ENCODE measurements at places on chromosomes 5 and 9.

DNA sequence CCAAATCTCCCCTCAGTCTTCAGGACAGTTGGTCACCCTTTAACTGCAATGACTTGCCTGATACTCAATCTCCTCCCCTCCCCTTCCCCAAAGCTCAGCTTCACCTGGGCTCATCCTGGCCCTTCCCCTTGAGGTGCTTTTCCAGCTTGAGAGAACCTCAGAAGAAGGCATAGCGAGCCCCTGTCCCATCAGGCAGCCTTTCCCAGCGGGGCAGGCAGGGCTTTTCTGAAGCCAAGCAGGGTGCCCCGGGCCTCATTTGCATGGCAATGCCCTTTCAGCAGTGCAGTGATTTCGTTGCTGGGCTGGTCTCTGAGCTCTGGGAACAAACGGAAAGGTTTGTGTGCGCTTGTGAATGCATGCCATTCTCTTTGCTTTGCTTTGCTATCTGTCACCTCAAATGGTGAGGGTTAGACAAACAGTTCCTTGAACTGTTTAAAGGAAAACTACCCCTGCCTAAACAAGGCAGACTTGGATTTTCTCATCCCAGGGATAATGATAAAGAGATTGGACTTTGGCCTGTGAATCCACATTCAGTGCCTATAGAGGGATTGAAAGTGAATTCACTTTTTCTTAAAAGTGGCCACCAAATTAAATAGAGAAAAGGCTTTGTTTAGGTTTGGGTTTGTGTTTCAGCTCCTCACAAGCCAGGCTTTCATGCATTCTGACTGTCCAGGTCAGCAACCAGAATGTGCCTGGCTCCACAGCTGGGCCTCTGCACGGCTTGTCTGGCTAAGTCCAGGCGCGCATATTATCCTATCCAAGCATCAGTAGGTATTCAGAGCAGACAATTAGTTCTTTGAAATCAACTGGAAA lies 165.3 kb downstream of the ZNF608 start:
- DNase-seq: peak; percentile 34

GRCh38 chr5:25009063-25009462 lies 364.3 kb upstream of the CDH10 start:
- DNase-seq: no peak

DNA sequence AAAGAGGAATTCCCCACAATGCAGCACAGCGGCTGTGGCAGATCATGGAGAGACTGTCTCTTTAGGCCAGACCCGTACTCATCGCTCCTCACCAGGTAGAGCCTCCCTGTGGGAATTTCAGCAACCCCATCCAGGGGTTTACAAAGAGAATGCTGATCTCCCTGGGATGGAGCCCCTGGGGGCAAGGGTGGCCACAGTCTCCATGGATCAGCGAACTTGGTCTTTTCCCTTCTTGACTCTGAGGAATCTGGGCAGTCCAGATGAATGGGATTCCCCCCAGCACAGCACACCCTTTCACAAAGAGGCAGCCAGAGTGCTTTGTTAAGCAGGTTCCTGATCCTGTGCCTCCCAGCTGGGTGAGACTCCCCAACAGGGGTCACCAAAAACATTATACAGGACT lies 108.7 kb upstream of the RGMB start:
- no peak for DNase-seq

GRCh38 chr9:70639853-70640814 lies 225.7 kb upstream of the KLF9 start:
- DNase-seq: no peak

GRCh38 chr9:72674961-72675360 lies 153.6 kb downstream of the TMC1 start:
- DNase-seq: no peak

DNA sequence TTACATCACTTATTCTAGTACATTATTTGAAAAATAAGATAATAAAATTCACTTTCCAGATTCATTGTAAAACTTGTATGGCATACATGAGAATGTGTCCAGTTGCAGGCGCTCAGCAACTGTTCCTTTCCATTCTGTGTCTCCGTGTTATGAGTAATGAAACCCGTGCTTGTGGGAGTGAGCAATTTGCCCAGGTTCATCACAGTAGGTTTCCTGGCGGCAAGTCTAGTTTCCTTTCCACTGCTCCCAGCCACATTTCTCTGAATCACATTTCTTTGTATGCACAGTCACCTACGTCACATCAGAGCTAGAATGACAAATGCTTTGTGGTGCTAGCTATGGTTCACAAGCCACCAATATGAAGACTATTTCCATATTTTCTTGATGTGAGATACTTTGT lies 39.9 kb downstream of the MOCS2 start:
- no peak for DNase-seq

GRCh38 chr9:1910269-1910811 lies 104.8 kb upstream of the SMARCA2 start:
- no peak for DNase-seq

DNA sequence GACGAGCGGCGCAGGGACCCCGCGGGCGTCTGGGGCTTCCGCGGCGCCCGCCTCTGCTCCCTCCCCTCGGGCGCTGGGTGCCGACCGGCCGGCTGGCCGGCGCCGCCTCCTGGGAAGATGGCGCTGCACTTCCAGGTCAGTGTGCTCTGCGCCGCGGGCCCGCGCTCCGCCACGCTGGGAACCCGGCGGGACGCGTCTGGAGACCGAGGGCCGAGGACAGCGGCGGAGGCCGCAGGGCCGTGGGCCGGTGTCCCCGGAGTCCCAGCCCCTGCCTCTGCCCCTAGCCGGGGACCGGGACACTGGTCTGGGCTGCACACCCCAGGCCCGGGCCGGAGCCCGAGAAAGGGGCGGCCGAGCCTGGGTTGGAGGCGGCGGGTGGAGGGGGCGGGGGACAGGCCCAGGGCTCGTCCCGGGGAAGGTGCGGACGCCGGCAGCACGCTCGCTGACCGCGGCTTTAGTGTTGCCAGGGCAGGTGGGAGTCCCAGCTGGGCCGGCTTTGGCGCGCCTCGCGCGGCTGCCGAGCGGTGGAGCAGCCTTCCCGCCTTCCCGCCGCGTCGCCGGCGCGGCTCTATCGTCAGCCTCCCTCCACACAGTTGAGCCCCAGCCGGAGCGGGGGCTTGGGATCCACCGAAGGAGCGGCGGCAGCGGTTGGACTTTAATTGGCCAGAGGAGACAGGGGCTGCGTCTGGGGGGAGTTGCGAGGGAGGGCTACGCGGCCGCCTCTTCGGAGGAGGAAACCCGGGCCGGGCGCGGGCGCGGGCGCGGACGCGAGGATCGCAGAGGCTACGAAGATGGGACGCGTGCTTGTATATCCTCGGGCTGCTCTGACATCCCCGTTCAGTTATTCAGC lies at the start of gene RANBP17:
Gene RANBP17, plus strand, starts transcription at position 102 of the 850 bp plus-strand sequence.
- peak; percentile 48 for DNase-seq

- no peak for DNase-seq
Observed at GRCh38 chr5:54581831-54582548, 64.4 kb downstream of the SNX18 start.

GRCh38 chr9:125106285-125106893 lies 36.9 kb downstream of the SCAI start:
- no peak for DNase-seq

DNA sequence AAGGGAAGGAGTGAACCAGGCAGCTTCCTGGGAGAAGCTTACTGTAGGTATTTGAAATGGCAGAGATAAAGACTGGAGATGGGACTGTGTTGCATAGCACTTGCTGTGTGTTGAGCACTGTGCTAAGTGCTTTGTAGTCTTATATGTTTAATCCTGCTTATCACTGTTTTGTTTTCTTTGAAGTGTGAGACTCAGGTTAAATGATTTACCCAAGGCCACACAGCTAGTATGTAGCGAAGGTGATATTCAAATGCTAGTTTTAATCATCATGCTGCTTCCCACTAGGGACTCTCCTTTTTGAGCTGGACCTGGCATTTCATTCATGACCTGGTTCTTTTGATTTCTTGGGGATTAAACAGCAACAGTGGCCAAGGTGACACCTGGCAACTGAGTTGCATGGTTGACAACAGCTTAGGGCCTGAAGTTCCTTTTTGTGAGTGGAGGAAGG lies 35.3 kb upstream of the SPRY4 start:
- DNase-seq: no peak
